DMS 273 treated with DMSO at 0.1 percent for 48 hours (cell line): ENCODE measurements at places on chromosomes 11 and 22.

- no peak for DNase-seq
These were observed 20.1 kb upstream of the NCAM1 start for GRCh38 chr11:112941104-112941503.

DNA sequence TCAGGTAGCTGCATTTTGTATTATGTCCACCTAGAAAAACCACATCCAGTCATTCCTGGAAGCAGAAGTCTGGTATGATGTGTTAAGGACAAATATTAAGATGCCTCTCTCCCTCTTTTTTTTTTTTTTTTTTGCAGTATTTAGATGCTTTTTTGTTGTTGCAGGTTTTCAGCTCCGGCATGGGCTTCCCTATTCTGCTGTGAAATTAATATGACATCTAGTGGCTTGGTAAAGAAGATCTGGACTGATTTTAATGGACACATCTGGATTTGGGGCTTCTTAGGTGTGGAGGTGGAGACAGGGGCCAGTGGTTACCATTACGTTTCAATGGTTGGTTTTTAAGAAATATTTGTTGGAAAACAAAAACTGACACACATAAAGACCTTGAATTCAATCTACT, 47.5 kb upstream of the RASSF10 start:
- no peak for DNase-seq

GRCh38 chr11:1054143-1055108, 17.9 kb upstream of the MUC6 start:
- no peak for DNase-seq

- DNase-seq = no peak
These were observed 4.2 kb downstream of the KAT5 start for GRCh38 chr11:65716302-65716701.

GRCh38 chr11:61147791-61148620, 13.2 kb downstream of the VPS37C start:
- DNase-seq = no peak

DNA sequence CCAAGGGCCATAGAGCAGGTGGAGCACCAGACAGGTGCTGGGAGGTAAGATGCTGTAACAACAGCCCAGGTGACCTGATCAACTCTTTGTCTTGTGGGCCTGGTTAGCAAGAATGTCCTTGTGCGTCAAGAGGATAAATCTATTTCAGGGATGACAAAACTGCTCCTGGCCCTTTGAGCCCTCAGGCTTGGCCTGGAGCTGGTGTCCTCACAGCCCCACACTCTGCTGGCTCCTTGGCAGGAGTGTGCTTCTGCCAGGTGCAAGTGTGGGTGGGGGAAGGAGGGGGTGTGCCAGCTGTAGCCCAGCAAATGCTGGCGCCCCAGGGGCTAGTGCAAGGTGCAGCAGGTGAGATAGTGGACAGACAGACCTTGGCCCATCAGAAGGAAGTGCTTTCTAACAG, 19.5 kb downstream of the AMPD3 start:
- DNase-seq = no peak

DNA sequence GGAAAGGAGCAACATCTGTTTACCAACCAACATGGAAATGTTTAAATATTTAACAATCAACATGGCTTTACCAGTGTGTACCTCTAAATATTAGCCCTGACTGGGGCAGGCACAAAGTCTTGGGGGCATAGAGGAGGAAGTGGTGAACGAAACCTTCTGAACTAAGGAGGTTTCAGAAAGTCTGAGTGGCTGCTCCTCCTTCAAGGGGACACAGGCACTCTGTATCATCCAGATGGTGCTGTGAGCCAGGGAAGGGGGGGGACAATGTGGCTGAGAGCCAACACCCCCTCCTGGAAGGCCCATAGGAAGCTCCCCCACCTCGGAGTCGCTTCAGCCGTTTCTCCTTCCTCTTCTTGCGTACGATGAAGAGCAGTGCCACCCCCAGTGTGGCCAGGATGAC, 107.7 kb downstream of the CEP164 start:
- DNase-seq = no peak

DNA sequence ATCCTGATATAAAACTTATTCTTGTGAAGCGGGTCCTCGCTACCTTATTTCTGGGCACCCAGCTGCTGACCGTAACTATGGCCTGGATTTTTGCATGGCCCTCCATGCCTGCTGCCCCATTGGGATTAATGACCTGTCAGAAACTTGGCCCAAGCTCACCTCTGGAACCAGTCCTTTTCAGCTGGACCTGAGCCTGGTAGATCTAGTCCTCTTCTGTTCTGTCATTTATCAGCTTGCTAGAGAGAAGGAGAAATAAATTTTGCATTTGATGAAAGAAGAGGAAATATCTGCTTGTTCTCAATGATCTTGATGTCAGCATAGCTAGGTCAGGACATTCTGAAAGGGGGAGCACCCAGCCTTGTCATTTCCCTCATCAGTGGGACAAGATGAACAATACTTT, 387.8 kb upstream of the LARGE1 start:
- DNase-seq = no peak

GRCh38 chr11:93498641-93499040, 44.5 kb downstream of the SMCO4 start:
- no peak for DNase-seq

GRCh38 chr11:128500493-128500892, 86.9 kb downstream of the ETS1 start:
- no peak for DNase-seq

GRCh38 chr22:29470159-29470855, 9.7 kb upstream of the NEFH start:
- DNase-seq = no peak

- DNase-seq = no peak
These were observed 11.0 kb upstream of the CACNA1I start for GRCh38 chr22:39559456-39560105.
